Activated T-helper 17 cell treated with anti-CD3 and anti-CD28 coated beads, Interleukin-2, amount 50 U/mL, for 72 hours (primary cell): ENCODE measurements at places on chromosomes 2 and 18. TPM values are rescaled to one million over a fixed set of nuclear protein-coding genes. Genes with fewer than 3 reads are reported as not detected.

DNA sequence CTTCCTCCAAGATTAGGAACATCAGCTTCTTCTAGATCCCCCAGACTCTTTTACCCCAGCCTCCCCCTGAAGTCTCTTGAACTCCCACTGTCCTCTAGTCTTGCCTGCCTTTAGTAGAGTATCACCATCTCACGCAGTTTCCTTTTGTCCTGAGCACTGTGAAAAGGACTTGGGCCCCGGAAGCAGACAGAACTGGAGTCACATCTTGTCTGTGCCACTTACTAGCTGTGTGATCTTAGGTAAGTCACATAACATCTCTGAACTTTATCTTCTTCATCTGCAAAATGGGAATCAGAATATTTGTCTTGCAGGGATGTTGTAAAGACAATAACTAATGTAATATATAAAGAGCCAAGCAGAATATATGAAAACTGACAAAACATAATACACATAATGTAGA, 8.4 kb upstream of the TRABD2A start:
- ATAC-seq: peak; percentile 58
- peak overlapping the region; percentile 85 for H3K27ac ChIP-seq
- H3K27me3 ChIP-seq: no peaks in the 10 kb centered on the region
- H3K4me3 ChIP-seq: peak overlapping the region; percentile 83
- no peaks in the 10 kb centered on the region for H3K36me3 ChIP-seq
- H3K4me1 ChIP-seq: peaks cover 27% of the 10 kb centered on the region

DNA sequence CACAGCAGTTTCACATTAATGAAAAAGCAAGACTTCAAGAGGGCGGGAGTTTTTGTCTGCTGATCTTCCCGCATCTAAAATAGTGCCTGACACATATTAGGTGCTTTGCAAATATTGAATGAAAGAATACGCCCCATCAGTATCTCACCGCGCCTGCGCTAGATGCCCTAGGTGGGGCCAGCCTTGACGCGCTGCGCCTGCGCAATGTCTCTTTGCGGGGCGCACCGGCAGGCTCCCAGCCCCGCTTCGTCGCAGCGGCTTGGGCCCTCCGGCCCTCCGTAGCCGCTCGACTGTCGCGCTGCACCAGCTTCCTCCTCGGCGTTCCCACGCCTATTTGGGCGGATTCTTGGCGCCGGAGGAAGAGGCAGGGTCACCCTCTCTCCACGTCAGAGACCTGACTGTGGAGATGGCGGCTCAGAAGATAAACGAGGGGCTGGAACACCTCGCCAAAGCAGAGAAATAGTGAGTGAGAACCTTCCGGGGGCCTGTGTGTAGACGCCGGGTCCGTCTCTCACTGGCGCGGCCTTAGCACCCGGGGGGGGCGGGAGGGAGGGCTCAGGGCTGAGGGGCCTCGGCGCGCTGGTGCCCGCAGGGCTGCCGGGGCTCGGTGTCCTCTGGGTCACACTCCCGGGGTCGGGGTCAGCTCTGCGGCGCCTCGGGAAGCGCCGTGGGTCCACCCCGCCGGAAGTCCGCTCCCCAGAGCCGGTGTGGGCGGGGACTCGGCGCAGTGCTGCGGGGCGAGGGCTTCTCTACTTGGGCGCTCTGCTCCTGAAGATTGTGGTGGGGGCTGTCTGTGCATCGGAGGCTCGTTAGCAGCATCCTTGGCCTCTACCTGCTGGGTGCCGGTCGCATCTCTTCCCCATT, at the start of gene NAPG:
Gene NAPG, plus strand, starts transcription at position 331 of the 864 bp plus-strand sequence. Its CDS starts 76 bp downstream, at position 407.
- peak within 1 kb of the TSS; percentile 86 for H3K27ac ChIP-seq
- peaks cover 15% of the 10 kb centered on the region for H3K36me3 ChIP-seq
- peak within 1 kb of the TSS; percentile 83 for H3K4me3 ChIP-seq
- peak; percentile 85 for ATAC-seq
- H3K27me3 ChIP-seq: no peaks in the 10 kb centered on the region

GRCh38 chr2:109218087-109218791, 89.2 kb downstream of the SH3RF3 start:
- H3K4me3 ChIP-seq: peak overlapping the region; percentile 44
- peaks cover 40% of the 10 kb centered on the region for H3K27me3 ChIP-seq
- ATAC-seq: no peak
- peaks cover 40% of the 10 kb centered on the region for H3K4me1 ChIP-seq
- H3K27ac ChIP-seq: no peak overlapping the region

- H3K36me3 ChIP-seq: no peaks in the 10 kb centered on the region
- H3K4me1 ChIP-seq: no peaks in the 10 kb centered on the region
- no peak overlapping the region for H3K4me3 ChIP-seq
Observed at GRCh38 chr2:200026332-200027230, 71.2 kb downstream of the MAIP1 start.

DNA sequence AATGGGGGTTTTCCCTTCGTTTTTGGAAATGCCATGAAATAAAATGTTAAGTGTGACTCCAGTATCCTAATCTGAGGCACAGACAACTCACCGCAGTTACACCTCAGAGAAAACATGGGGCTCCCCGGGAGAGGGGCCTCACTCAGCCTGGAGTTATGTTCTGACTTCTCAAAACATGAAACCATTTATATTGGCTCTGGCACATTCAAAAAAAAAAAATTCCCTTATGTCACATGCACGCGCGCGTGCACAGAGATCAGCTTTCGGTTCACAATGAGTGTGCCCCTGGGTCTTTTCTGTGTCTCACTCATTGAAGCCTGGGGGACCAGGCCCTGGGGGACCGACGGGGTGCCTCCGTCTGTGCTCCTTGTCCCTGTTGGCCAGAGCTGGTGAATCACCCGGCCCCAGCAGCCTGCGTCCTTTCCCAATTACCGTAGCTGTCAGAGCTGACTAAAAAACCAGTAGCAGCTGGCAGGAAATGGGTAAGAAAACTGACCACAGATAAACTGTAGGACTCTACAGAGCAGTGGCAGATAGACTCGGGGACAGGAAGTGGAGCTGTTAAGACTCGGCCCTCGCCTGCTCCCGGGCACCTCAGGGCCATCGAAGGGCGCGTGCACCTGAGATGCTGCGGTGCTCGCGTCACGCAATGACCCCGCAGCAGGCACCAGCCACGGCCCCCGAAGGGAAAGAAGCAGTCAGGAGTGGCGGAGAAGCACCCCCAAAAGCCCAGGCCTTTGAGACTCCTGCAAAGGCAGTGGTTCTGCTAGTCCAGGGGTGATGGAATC, 138.3 kb upstream of the ID2 start:
- H3K27me3 ChIP-seq: no peaks in the 10 kb centered on the region
- ATAC-seq: peak; percentile 74
- peaks cover 60% of the 10 kb centered on the region for H3K4me1 ChIP-seq
- H3K36me3 ChIP-seq: peaks cover 46% of the 10 kb centered on the region
- H3K4me3 ChIP-seq: peak overlapping the region; percentile 77
- H3K27ac ChIP-seq: peak overlapping the region; percentile 100

GRCh38 chr18:55884498-55884897, 296.5 kb upstream of the TCF4 start:
- no peak overlapping the region for H3K4me3 ChIP-seq
- H3K27ac ChIP-seq: no peak overlapping the region
- no peaks in the 10 kb centered on the region for H3K4me1 ChIP-seq
- H3K36me3 ChIP-seq: no peaks in the 10 kb centered on the region

- no peak for ATAC-seq
- H3K4me3 ChIP-seq: no peak overlapping the region
- no peak overlapping the region for H3K27ac ChIP-seq
- H3K27me3 ChIP-seq: no peaks in the 10 kb centered on the region
- H3K4me1 ChIP-seq: no peaks in the 10 kb centered on the region
Observed at GRCh38 chr18:30376515-30376914, 666.0 kb downstream of the DSC3 start.

DNA sequence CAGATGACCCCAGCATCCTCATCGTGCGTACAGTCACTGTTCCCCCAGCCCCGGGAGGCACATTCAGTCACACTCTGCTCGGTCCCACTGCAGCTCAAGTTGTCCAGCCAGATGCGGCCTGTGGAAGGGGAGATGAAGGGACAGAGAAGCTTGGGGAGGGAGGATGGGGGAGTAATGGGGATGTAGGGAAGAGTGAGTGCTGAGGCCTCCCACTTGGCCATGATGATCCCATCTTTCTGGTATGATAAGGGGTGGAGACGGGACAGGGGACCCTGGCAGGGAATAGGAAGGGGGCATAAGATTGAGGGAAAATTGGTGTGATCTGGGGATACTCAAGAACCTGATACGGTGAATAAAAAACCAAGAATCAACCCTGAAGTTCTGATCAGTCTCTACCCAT, 3.5 kb downstream of the LOXL3 start:
- H3K4me1 ChIP-seq: peaks cover 9% of the 10 kb centered on the region
- peaks cover 8% of the 10 kb centered on the region for H3K36me3 ChIP-seq
- peak overlapping the region; percentile 59 for H3K4me3 ChIP-seq
- no peak overlapping the region for H3K27ac ChIP-seq
- no peak for ATAC-seq

GRCh38 chr2:57850415-57851130, 196.0 kb upstream of the VRK2 start:
- no peak overlapping the region for H3K27ac ChIP-seq
- H3K4me3 ChIP-seq: no peak overlapping the region
- no peaks in the 10 kb centered on the region for H3K27me3 ChIP-seq
- H3K36me3 ChIP-seq: no peaks in the 10 kb centered on the region
- ATAC-seq: no peak

GRCh38 chr18:12890964-12891363, 6.9 kb upstream of the PTPN2 start:
- H3K27me3 ChIP-seq: peaks cover 8% of the 10 kb centered on the region
- no peaks in the 10 kb centered on the region for H3K36me3 ChIP-seq
- ATAC-seq: no peak
- H3K4me3 ChIP-seq: no peak overlapping the region
- no peak overlapping the region for H3K27ac ChIP-seq
- H3K4me1 ChIP-seq: peaks cover 6% of the 10 kb centered on the region

- H3K36me3 ChIP-seq: no peaks in the 10 kb centered on the region
- no peak overlapping the region for H3K4me3 ChIP-seq
- H3K27ac ChIP-seq: no peak overlapping the region
- no peak for ATAC-seq
Observed at GRCh38 chr2:51791496-51791895, 759.6 kb upstream of the NRXN1 start.

GRCh38 chr18:37391698-37392548, 173.7 kb downstream of the CELF4 start:
- H3K27ac ChIP-seq: no peak overlapping the region
- ATAC-seq: no peak
- H3K4me1 ChIP-seq: no peaks in the 10 kb centered on the region
- no peaks in the 10 kb centered on the region for H3K36me3 ChIP-seq

- no peak for ATAC-seq
- no peaks in the 10 kb centered on the region for H3K27me3 ChIP-seq
- H3K27ac ChIP-seq: no peak overlapping the region
- no peaks in the 10 kb centered on the region for H3K36me3 ChIP-seq
Observed at GRCh38 chr2:137672989-137673552, 291.2 kb upstream of the HNMT start.

DNA sequence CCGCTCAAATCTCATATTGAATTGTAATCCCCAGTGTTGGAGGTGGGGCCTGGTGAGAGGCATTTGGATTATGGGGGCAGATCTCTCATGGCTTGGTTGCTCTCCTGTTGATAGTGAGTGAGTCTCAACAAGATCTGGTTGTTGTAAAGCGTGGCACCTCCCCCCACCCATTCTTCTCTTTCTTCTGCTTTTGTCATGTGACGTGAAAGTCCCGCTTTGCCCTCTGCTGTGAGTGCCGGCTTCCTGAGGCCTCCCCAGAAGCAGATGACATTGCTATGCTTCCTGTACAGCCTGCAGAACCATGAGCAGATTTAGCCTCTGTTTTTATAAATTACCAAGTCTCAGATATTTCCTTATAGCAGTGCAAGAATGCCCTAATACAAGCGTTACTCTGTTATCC, 673.8 kb downstream of the ADCYAP1 start:
- H3K27ac ChIP-seq: no peak overlapping the region
- H3K36me3 ChIP-seq: no peaks in the 10 kb centered on the region
- no peak overlapping the region for H3K4me3 ChIP-seq

DNA sequence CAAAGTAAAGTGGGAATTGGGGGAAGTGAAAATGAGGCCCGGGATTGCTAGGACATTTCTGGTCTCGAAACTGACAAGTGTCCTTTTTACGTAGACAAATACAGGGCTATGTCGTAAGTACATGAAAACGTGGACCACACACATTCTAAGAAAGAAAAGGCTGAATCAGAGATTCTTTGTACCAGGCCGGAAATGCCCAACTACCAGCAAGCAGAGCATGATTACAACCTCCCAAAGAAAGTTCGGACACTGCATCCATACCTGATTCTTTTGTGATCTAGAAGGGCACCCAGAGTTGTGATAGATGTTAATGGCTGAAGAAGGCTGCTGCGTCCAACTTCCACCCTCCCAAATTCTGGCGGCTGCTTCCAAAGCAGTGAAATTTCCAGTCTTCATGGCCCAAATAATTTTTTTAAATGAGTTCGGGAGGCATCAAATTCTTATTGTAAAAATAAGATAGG, 1.7 kb downstream of the RBMS1 start:
- H3K4me3 ChIP-seq: peak overlapping the region; percentile 93
- H3K4me1 ChIP-seq: peaks cover 38% of the 10 kb centered on the region
- peak overlapping the region; percentile 97 for H3K27ac ChIP-seq
- peak; percentile 54 for ATAC-seq

- H3K4me1 ChIP-seq: peaks cover 10% of the 10 kb centered on the region
- no peaks in the 10 kb centered on the region for H3K36me3 ChIP-seq
- H3K27ac ChIP-seq: no peak overlapping the region
- peaks cover 6% of the 10 kb centered on the region for H3K27me3 ChIP-seq
- H3K4me3 ChIP-seq: no peak overlapping the region
Observed at GRCh38 chr2:74583504-74583903, 29.0 kb downstream of the DOK1 start.

DNA sequence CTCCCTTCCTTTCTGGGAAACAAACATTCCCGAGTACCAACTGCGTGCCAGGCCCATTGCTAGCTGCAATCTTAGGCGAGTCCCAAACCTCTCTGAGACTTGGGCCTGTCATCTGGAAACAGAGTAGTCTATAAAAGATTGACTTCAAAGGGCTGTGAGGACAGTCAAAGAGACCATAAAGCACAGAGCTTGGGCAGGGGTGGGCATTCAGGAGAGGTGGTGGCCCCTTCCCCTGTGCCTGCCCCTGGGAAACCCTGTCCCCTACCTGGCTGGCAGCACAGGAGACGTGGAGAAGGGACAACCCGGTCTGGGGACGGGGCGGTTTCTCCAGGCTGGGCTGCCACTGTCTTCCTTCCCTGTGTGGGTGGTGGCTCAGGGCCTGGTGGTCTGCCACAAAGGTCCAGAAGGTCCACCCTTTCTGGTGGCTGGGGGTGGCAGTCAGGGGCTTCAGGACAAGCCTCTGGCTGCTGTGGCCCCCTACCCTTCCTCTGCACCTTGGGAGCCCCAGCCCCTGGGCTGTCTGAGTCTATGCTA, 33.9 kb upstream of the FOSL2 start:
- H3K27ac ChIP-seq: peak overlapping the region; percentile 88
- ATAC-seq: peak; percentile 1
- peaks cover 6% of the 10 kb centered on the region for H3K36me3 ChIP-seq
- H3K27me3 ChIP-seq: no peaks in the 10 kb centered on the region

EFEMP1 gene
- total RNA-seq: not detected

FBXO15 gene
- 2.6 TPM for total RNA-seq

LRATD1 gene
- total RNA-seq: not detected

CRYGD gene
- not detected for total RNA-seq

UGT1A3 gene
- not detected for total RNA-seq
